ENCODE measurements at places on chromosomes 5 and 9.

GRCh38 chr9:68780720-68781119, 75.7 kb downstream of the PIP5K1B start:
- no peak for DNase-seq

GRCh38 chr9:120949290-120949689, 22.7 kb upstream of the TRAF1 start:
- no peak for DNase-seq

- DNase-seq: no peak
These were observed 57.9 kb upstream of the ANKH start for GRCh38 chr5:14929293-14930065.

GRCh38 chr9:16505199-16505598, 365.3 kb downstream of the BNC2 start:
- no peak for DNase-seq

GRCh38 chr5:32059761-32060530, 114.2 kb downstream of the GOLPH3 start:
- no peak for DNase-seq

GRCh38 chr5:65808251-65808741, 86.3 kb downstream of the NLN start:
- no peak for DNase-seq

GRCh38 chr5:137957948-137958347, 68.7 kb downstream of the PKD2L2 start:
- DNase-seq: no peak

GRCh38 chr5:105877592-105877991, 1793.1 kb downstream of the EFNA5 start:
- DNase-seq: no peak

DNA sequence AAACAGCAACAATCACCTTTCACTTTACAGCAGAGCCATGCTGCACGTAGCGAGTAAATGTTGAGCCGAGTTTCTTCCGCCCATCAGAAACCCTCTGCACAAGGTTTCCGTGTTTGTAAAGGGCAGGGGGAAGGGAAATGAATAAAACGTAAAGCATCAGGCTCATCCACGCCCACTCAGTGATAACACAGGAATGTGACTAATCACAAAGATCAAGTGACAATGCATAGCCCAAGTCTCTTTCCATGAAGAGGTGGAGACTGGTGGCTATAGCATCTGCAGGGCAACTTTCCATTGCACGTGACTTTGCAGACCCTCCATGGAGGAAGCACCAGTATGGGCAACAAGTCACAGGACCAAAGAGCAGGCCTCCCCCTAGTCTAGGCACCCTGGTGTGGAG, 56.6 kb downstream of the CAMSAP1 start:
- no peak for DNase-seq

GRCh38 chr5:53008751-53009150, 19.6 kb downstream of the ITGA2 start:
- no peak for DNase-seq

DNA sequence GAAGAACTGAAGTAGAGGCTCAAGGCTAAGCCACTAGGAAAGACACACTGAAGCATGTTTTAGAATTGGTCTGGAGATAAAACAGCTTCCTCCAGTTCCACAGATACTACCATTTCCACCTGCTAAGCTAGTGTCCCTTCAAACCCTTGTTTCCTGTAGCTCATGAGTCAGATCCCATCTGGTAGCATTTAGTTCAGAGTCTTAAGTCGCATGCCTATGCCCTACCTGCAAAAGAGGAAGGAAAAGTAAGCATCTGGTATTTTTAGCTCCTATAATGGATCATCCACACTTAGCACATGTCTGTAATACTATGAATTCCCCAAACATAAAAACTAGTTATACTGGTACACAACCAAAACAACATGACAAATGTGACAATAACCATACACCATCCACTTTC, 92.1 kb downstream of the CDKN2A start:
- DNase-seq: no peak

- DNase-seq: no peak
These were observed 1293.8 kb downstream of the PTPRD start for GRCh38 chr9:9319007-9319406.

- DNase-seq: no peak
These were observed 28.2 kb downstream of the CACNA1B start for GRCh38 chr9:137905740-137906139.

DNA sequence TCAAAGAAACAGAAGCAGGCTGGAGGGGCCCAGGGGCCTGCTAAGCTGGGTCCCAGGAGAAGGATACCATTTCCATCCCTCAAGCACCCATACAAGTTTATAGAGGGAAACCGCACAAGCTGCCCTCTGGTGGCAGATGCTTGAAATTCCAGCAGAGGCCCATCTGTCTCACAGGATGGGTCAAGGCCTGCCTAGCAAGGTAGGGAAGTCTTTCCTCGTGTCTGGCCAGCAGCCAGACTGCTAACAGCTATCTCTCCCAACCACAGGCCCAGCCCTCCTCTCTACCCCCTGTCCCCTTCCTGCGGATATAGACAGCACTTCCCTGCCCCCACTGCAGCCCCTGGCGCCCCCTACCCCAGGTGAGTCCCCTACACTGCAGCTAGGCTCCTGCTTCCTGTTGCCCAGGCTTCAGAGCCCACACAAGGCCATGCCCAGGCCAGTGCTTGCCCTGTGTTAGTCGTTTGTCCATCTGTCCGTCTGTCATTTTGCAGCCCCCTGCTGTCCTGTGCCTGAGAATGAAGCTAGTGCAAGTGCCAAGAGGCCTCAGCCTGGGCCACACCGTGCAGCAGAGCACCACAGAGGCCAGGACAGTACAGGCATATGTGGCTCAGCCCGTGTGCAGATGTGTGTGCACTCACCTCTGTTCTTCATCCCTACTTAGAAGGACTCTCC, 26.2 kb downstream of the TCF7 start:
- no peak for DNase-seq

GRCh38 chr9:123414936-123415930, 59.2 kb downstream of the CRB2 start:
- no peak for DNase-seq

DNA sequence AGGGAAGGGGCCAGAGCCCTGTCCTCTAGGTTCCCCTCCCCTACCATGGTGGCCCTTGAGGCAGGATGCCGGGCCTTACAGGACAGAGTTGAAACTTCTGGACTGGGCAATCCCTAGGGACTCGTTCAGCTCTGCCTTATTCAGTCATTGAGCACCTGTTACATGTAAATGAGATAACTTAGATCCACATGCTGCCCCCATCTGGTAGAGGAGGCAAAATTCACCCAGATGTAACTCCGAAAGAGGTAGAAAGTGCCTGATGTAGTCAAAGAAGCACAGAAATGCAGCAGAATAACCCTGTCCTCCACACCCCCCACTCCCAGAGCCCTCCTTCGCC, 1.5 kb downstream of the GGTA1 start:
- DNase-seq: peak; percentile 77

- DNase-seq: no peak
These were observed 312.9 kb downstream of the ADGRV1 start for GRCh38 chr5:90871391-90871991.

GRCh38 chr5:171673328-171673727, 112.3 kb upstream of the SMIM23 start:
- no peak for DNase-seq

DNA sequence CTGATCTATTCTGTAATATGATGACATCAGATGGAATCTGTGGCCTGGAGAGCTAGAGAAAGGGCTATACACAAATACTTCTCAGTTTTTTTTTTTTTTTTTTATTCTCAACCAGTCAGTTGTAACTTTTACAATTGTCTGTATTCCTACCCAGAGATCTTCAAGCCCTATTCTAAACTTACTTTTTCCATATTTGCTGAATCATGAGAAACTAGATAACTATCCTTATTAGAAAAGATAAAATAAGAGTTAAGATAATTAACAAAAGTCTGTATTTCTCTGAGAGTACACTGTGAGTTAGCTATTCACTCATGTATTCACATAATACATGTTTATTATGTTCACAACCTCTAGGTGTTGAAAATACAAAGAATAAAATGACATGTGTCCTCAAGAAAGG, 1575.9 kb downstream of the EFNA5 start:
- no peak for DNase-seq

DNA sequence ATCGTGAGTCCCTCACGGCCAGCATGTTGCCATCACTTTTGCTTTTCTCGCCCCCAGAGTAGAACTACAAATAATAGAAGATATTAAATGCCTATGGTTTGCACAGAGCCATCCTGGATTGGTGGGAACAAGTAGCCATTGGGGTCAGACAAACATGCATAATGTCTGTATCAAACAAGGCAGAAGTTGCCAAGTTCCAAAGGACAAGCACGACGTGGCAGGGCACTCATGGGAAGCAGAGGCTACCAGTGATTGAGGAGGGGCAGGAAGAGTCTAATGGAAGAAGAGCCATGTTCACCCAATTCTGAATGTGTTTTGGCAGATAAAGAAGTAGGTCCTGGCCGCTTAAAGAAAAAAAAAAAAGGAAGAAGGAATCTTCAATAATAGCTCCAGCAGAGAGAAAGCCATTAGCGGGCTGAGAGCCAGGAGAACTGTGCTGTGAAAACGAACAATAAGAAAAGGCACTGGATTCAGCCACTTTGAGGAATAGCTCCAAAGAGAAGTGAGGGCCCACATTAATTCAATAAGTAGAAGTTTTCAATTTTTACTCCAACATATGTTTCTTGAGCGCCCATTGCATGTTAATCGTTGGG, 153.7 kb upstream of the ADCY2 start:
- DNase-seq: no peak

DNA sequence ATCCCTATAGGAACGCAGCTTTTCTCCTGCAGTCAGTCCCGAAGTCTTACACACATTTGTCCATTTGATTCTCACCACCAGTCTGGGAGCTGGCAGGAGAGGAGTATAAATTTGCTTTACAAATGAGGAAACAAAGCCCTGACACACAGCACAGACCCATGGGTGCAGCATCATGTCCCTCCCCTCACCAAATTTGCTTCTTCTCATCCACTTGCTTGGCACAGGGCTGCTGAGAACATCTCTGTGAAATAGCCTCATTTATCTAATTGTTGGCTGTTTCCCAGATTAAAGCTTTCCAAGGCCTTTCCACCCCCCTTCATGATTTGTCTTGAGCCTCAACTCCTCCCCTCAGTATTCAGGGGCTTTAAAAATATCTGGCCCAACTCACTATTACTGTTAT, 11.3 kb upstream of the ADRB2 start:
- no peak for DNase-seq

GRCh38 chr5:88956416-88956815, 73.4 kb upstream of the MEF2C start:
- no peak for DNase-seq

DNA sequence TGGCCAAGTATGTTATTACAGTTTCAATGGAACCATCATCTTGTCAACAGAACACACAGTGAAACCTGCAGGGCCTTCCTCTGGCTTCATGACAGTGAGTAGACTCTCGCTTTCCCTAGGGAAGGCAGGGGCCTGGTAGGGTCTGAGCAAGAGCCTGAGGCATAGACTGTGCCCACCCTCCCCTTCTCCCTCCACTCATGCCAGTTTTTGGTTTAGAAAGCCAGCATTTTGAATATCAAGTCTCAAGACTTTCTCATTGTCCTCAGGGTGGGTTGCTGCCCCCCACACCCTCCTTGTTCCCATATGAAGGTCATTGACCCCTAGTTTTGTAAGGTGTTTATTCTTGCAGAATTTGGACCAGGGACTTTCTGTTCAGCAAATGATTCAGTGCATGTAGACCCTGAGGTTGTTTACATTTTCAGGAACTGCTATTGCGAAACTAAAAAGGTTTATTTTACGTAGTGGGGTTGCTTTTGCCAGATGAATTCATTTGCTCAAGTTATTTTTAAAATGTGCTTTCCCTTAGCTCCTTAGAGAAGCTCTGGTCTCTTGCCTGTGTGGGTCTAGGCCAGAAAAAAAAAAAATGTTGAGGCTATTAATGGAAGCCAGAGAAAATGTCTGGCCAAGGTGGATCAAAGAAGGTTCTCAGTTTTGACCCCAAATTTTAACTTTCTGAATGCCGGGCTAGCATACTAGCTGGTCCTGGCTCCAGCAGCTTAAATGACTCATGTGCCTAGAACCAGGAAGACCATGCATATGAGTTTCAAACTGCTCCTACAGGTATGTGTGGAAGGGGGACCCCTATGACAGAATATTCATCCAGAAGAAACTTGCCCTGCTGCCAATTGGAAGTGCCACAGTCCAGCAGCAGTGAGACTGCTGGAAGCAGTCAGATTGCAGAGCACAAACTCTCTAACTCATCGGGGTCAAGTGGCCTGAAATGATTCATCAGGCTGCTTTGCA, 10.1 kb upstream of the MOB3B start:
- DNase-seq: no peak

DNA sequence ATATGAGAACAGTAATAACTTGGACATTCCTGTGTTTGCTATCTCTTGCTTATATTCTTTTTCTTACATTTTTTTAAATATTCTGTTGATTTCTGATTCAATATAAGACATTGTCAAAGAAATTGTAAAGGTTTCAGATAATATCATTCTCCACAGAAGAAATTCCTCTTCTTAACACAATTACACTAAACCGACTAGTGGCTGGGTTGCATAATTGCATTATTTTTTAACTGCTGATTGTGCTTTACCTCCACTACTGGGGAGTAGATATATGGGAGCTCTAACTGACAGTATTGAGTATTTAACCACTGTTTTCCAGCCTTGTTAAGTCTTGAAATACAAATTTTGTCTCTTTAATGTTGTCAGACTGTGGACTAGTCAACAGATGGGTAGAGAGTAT, 723.8 kb upstream of the EDIL3 start:
- no peak for DNase-seq

- DNase-seq: no peak
These were observed 1059.8 kb upstream of the DMAC1 start for GRCh38 chr9:8859416-8859815.

Measured in NCI-H774 (cell line).